Mesenchymal stem cell (in vitro differentiated cells and primary cell): ENCODE measurements at places on chromosomes 7 and 10.

- no peaks in the 10 kb centered on the region for H3K4me1 ChIP-seq
- no peak overlapping the region for H3K4me3 ChIP-seq
- no peaks in the 10 kb centered on the region for H3K36me3 ChIP-seq
- H3K27ac ChIP-seq, result no peak overlapping the region
- DNase-seq, result no peak
- no peaks in the 10 kb centered on the region for H3K27me3 ChIP-seq
These were observed 345.1 kb downstream of the GLRX3 start for GRCh38 chr10:130481076-130481930.

DNA sequence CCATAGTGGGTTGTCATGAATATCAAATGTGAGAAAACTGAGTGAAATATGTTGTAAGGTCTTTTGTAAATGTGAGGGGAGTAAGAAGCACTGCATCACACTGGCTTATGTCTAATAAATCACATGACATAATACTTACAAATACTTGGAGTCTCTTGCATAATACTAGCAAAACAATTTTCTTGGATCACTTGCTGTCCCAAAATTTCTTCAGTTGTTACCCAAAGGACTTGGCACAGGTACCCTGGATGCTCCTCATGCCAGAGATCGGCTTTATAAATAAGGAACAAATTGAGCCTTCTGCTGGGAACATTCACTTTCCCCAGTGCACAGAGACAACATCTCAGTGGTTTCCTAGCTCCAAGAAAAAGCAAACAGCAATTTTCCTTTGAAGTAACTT, 5.0 kb upstream of the LRIT2 start:
- H3K36me3 ChIP-seq, result no peaks in the 10 kb centered on the region
- peaks cover 14% of the 10 kb centered on the region for H3K27me3 ChIP-seq
- no peaks in the 10 kb centered on the region for H3K4me1 ChIP-seq
- no peak overlapping the region for H3K27ac ChIP-seq

GRCh38 chr7:12056381-12056780, 154.7 kb upstream of the TMEM106B start:
- no peaks in the 10 kb centered on the region for H3K4me1 ChIP-seq
- no peaks in the 10 kb centered on the region for H3K27me3 ChIP-seq
- H3K4me3 ChIP-seq, result no peak overlapping the region
- no peak overlapping the region for H3K27ac ChIP-seq
- peak; percentile 50 for DNase-seq

DNA sequence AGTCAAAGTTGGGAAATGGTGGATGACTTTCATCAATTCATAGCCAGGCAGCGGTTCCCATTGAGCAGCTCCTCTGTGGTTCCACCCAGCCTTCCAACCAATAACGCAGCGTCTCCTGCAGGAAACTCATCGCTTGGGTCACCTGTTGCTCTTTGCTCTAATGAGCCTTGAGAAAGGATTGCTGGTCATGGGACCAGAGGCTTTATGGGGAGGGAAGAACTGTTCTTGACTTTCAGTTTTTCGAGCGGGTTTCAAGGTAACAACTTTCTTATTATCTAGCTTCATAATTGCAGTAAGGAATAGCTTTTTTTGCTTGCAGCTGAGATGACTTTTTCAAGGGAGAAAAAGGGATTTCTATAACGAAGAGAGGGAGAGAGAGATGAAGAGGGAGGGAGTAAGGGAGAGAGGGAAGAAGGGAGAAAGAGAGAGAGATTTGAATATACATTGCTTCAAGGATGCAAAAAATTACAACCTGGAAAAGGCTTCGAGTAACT, 405 bp upstream of the ENTPD1 start:
- H3K4me3 ChIP-seq, result no peak overlapping the region
- H3K27me3 ChIP-seq, result no peaks in the 10 kb centered on the region

GRCh38 chr10:99520040-99520846, 12.5 kb upstream of the NKX2-3 start:
- H3K27me3 ChIP-seq, result peaks cover 80% of the 10 kb centered on the region
- no peaks in the 10 kb centered on the region for H3K36me3 ChIP-seq
- DNase-seq, result peak; percentile 89
- H3K27ac ChIP-seq, result no peak overlapping the region

GRCh38 chr7:38736138-38736537, 105.0 kb upstream of the AMPH start:
- H3K4me3 ChIP-seq, result no peak overlapping the region
- no peak overlapping the region for H3K27ac ChIP-seq
- no peak for DNase-seq
- H3K36me3 ChIP-seq, result peaks cover 27% of the 10 kb centered on the region
- H3K27me3 ChIP-seq, result no peaks in the 10 kb centered on the region

GRCh38 chr7:49812534-49812933, 39.1 kb downstream of the VWC2 start:
- no peak overlapping the region for H3K27ac ChIP-seq
- no peaks in the 10 kb centered on the region for H3K4me1 ChIP-seq
- H3K36me3 ChIP-seq, result no peaks in the 10 kb centered on the region
- no peaks in the 10 kb centered on the region for H3K27me3 ChIP-seq

DNA sequence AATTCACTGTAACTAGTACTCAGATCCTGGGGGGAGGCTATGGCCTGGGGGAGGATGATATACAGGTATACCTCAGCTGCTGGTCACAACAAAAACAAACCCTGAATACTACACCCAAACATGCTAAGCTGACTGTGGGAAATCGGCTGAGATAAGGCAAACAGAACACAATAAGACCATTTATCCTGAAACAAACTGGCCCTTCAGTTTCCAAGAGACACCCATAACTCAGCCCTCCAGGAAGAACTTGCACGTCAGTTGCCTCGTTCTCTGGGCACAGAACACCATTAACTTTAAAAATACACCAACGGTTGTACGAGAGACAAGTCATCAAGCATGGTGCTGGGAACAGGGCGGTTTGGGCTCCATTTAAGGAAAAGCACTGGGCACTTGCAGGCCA, 24.1 kb upstream of the KCNMA1 start:
- peaks cover 2% of the 10 kb centered on the region for H3K4me1 ChIP-seq
- no peak overlapping the region for H3K4me3 ChIP-seq
- no peak for DNase-seq
- no peak overlapping the region for H3K27ac ChIP-seq
- H3K27me3 ChIP-seq, result no peaks in the 10 kb centered on the region
- no peaks in the 10 kb centered on the region for H3K36me3 ChIP-seq

DNA sequence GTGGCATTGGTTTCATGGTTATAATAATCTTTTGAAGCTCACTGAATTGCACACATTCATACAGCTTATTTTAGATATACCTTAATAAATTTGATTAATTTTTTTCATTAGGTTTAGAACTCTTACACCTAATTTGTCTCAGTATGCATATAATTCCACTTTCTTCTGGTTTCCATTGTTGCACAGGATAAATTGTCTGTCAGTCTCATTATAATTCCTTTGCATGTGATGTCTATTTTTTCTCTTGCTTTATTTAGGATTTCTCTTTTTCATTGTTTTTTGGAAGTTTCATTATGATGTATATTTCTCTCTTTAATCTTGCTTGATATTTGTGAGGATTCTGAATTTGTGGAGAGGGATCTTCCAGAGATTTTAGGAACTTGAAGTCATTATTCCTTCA, 84.7 kb downstream of the ARL5B start:
- no peaks in the 10 kb centered on the region for H3K27me3 ChIP-seq
- no peak overlapping the region for H3K4me3 ChIP-seq
- DNase-seq, result no peak
- H3K27ac ChIP-seq, result no peak overlapping the region
- no peaks in the 10 kb centered on the region for H3K4me1 ChIP-seq

DNA sequence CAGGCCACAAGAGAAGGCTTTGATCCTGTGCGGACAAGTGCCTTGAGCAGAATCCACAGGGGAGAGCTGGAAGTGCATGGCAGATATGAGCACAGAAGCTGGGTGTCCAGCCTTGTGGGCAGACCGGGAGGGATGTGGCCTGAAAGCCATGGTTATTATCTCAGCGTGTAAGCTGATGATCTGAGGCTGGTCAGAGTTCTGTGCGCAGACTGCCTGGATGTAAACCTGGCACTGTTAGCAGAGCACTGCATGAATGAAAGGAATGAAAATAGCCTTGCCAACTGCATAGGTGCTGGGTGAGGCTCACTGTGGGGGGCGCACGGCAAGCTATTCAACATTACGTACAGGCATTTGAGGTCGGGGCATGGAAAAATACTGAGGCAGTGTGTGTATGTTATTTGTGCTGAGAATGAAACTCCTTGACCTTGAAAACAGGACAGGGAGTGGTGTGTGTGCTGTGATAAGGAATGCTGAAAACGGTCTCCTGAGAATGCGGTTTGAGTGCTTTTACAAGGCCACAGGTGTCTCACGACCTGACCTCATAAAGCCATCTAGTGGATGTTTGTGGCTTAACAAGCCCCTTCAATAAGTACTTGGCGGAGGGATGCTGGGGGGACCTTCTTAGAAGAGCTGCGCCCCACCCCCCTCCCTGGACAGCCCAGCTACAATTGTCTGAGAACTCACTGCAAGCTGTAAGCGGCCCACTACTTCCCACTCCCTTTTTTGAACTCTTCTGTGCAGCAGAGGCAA, 18.7 kb downstream of the AKR1C1 start:
- peaks cover 42% of the 10 kb centered on the region for H3K36me3 ChIP-seq
- H3K4me1 ChIP-seq, result peaks cover 12% of the 10 kb centered on the region
- peak; percentile 34 for DNase-seq
- H3K27me3 ChIP-seq, result no peaks in the 10 kb centered on the region
- no peak overlapping the region for H3K27ac ChIP-seq

GRCh38 chr10:121131014-121131413, 279.9 kb downstream of the WDR11 start:
- no peak for DNase-seq
- H3K36me3 ChIP-seq, result no peaks in the 10 kb centered on the region
- H3K27me3 ChIP-seq, result no peaks in the 10 kb centered on the region
- H3K27ac ChIP-seq, result no peak overlapping the region
